Lung (tissue), 17 donors: ENCODE measurements at places on chromosomes 5 and 9. TPM values are rescaled to one million over a fixed set of nuclear protein-coding genes. Genes with fewer than 3 reads are reported as not detected.

SLC6A3 gene
- 0.95 TPM for total RNA-seq

TMC1 gene
- total RNA-seq = 0.82 TPM

ENC1 gene
- 26.4 TPM for total RNA-seq

CDH9 gene
- not detected for total RNA-seq

ADAMTS19 gene
- 7.8 TPM for total RNA-seq

PPP2CA gene
- total RNA-seq = 107 TPM

NRG2 gene
- 3.0 TPM for total RNA-seq

GRCh38 chr5:93076096-93076495 is 504.9 kb downstream of the NR2F1-AS1 start:
- no peak overlapping the region for H3K27ac ChIP-seq
- no peaks in the 10 kb centered on the region for H3K36me3 ChIP-seq
- H3K27me3 ChIP-seq = no peaks in the 10 kb centered on the region
- H3K4me3 ChIP-seq = no peak overlapping the region
- no peak for DNase-seq
- H3K4me1 ChIP-seq = peaks cover 15% of the 10 kb centered on the region

DNA sequence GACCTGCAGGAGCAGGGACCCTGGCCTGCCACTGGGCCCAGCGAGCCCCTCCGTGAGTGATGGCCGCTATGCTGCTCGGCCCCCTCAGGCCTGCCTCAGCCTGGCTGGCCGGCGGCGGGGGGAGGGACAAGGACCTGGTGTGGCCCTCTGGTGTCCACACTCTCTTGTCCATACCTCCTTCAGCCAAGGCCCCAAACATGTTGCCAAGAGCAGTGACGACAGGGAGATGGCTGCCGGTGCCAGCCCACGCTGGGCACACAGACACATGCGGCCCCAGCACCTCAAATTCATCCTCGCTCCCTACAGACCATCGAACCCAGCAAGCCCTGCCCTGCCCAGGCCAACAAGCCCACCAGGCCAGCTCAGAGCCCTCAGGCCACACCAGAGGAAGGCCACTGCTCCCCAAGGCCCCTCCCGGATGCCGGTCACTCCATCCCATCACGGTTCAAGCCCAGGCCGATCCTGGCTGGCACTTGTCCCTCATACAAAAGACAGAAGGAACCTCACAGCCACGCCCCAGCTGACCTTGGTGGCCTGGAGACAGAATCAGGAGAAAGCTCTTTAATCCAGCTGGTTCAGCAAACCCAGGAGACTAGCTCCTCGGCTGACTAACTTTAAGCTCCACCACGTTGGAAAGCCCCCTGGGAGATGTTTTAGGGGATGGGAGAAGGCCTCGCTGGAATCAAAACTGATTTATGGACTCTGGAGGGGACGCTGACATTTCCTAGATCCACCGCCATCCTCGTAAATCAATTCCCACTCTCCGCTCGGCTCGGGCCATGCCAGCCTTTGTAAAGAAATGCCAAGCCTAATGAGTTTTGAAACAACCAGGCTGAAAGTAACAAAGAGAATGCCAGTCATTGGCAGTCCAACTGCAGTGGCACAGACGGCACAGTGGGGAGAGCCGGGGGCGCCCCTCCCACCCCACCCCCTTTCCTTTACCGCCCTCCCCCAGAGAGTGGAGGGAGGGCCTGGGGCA is 84.9 kb downstream of the VAV2 start:
- no peak for DNase-seq
- no peaks in the 10 kb centered on the region for H3K36me3 ChIP-seq
- H3K27me3 ChIP-seq = no peaks in the 10 kb centered on the region
- no peak overlapping the region for H3K4me3 ChIP-seq

- no peaks in the 10 kb centered on the region for H3K36me3 ChIP-seq
- no peaks in the 10 kb centered on the region for H3K27me3 ChIP-seq
- DNase-seq = peak; percentile 90
Measured at GRCh38 chr9:133527444-133527920, 2.7 kb upstream of the MYMK start.

- peaks cover 2% of the 10 kb centered on the region for H3K4me1 ChIP-seq
- no peaks in the 10 kb centered on the region for H3K36me3 ChIP-seq
- no peak overlapping the region for H3K27ac ChIP-seq
- H3K4me3 ChIP-seq = no peak overlapping the region
- no peak for DNase-seq
- H3K27me3 ChIP-seq = no peaks in the 10 kb centered on the region
Measured at GRCh38 chr5:142881784-142882126, 111.6 kb downstream of the ARHGAP26 start.

- peaks cover 34% of the 10 kb centered on the region for H3K27me3 ChIP-seq
- H3K4me1 ChIP-seq = no peaks in the 10 kb centered on the region
- DNase-seq = no peak
- H3K4me3 ChIP-seq = no peak overlapping the region
- H3K27ac ChIP-seq = no peak overlapping the region
- H3K36me3 ChIP-seq = no peaks in the 10 kb centered on the region
Measured at GRCh38 chr5:141872496-141873356, 5.5 kb downstream of the PCDH1 start.

DNA sequence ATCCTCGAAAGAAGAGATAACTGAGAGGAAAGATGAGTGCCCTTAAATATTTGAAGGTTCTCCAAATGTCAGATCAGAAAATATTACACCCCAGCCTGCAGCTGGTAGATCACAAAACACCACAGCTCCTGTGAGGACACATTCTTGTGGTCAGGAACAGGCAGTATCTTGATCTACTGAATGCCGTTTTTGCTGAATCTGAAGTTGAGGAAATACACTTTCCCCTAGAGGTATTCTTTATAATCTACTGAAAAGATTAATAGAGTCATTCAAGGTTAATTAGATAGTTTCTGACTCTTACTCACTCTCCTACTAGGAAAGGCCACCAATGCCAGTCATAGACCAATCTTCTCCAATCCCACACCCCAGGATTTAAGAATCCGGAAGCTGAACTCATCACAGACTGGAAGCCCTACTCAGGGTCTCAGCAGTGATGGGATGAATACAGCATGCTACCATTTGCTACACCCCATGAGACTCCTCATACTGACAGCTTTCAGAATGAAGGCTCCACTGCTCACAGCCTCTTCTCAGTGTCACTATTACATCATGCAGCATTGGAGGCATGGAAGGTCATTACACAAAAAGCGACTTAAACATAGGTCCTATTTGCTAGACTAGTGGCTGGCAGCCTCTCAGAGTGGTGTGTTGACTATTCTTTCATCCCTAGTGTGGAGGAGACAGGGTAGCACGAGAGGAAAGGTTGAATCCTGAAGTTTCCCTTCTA is 143.9 kb upstream of the SLC1A3 start:
- DNase-seq = no peak
- no peaks in the 10 kb centered on the region for H3K36me3 ChIP-seq
- no peaks in the 10 kb centered on the region for H3K27me3 ChIP-seq
- no peak overlapping the region for H3K27ac ChIP-seq
- no peak overlapping the region for H3K4me3 ChIP-seq
- H3K4me1 ChIP-seq = no peaks in the 10 kb centered on the region

GRCh38 chr5:127254729-127255284 is 35.8 kb upstream of the MEGF10 start:
- H3K36me3 ChIP-seq = no peaks in the 10 kb centered on the region
- H3K27me3 ChIP-seq = no peaks in the 10 kb centered on the region
- no peaks in the 10 kb centered on the region for H3K4me1 ChIP-seq
- H3K27ac ChIP-seq = no peak overlapping the region
- DNase-seq = no peak

- no peaks in the 10 kb centered on the region for H3K4me1 ChIP-seq
- DNase-seq = no peak
- no peaks in the 10 kb centered on the region for H3K36me3 ChIP-seq
- no peak overlapping the region for H3K27ac ChIP-seq
Measured at GRCh38 chr5:2206293-2207108, 323.8 kb upstream of the IRX4 start.

DNA sequence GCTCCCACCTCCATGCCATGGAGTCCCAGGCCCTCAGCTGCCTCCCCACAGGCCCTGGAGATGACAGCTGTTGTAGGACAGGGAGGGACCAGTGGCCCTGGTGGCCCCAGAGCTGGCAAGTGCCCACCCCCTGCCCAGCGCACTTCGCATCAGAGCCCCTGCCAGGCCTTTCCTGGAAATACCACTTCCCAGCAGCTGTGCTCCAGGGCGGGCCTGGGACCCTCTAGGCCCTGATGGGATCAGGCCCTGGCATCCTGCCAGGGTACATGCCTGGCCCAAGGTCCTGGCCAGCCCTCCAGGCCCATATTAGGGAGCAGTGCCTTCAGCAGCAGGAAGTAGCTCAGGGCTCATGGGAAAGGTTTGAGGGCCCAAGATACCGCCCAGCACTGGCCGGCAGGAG is 2.5 kb downstream of the KCNT1 start:
- no peak overlapping the region for H3K4me3 ChIP-seq
- no peaks in the 10 kb centered on the region for H3K27me3 ChIP-seq
- H3K4me1 ChIP-seq = no peaks in the 10 kb centered on the region
- DNase-seq = peak; percentile 34
- no peak overlapping the region for H3K27ac ChIP-seq

- DNase-seq = no peak
- H3K4me1 ChIP-seq = no peaks in the 10 kb centered on the region
- H3K36me3 ChIP-seq = no peaks in the 10 kb centered on the region
Measured at GRCh38 chr9:87381746-87382145, 115.9 kb upstream of the DAPK1 start.

- H3K36me3 ChIP-seq = no peaks in the 10 kb centered on the region
- H3K4me3 ChIP-seq = no peak overlapping the region
- no peaks in the 10 kb centered on the region for H3K4me1 ChIP-seq
- H3K27me3 ChIP-seq = no peaks in the 10 kb centered on the region
- no peak overlapping the region for H3K27ac ChIP-seq
- no peak for DNase-seq
Measured at GRCh38 chr9:95261890-95262289, 55.6 kb downstream of the FANCC start.

- H3K4me3 ChIP-seq = no peak overlapping the region
- H3K27me3 ChIP-seq = no peaks in the 10 kb centered on the region
- no peaks in the 10 kb centered on the region for H3K4me1 ChIP-seq
- DNase-seq = no peak
- no peaks in the 10 kb centered on the region for H3K36me3 ChIP-seq
Measured at GRCh38 chr5:39055027-39055767, 19.0 kb downstream of the RICTOR start.

GRCh38 chr5:124883681-124884080 is 137.2 kb upstream of the ZNF608 start:
- no peaks in the 10 kb centered on the region for H3K27me3 ChIP-seq
- no peak overlapping the region for H3K27ac ChIP-seq
- no peak overlapping the region for H3K4me3 ChIP-seq
- no peaks in the 10 kb centered on the region for H3K36me3 ChIP-seq

DNA sequence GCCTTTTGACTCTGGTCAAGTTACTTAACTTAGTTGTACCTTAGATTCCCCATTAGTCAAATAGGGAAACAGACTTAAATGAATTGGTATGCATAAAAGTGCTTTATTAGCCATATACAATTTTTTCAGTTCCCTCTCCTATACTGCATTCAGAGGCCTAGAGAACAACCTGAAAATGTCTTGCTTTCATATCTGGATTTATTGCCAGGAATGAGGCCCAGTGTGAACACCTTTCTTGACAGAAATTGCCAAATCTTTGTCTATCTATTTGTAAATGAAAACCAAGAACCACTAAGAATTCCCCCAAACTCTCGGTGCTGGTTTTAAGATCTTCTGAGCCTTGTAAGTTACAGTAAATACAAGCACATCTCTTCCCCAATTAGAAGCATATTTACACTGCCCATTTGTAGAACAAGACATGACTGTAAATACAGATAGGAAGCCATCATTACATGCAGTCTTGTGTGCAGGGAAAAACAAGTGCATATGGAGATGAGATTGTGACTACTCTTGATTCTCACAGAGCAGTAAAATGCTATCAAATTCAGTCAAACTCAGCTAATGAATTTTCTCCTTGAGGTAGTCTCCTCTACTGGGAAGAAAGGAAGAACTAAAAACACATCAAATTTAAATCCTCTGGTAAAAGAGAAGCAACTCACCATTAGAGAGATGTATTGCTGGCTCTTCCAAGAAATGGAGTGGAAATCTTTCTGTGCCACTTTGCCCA is 5.2 kb upstream of the FAM13B start:
- no peaks in the 10 kb centered on the region for H3K27me3 ChIP-seq
- no peak overlapping the region for H3K27ac ChIP-seq
- H3K36me3 ChIP-seq = no peaks in the 10 kb centered on the region
- no peak for DNase-seq
- no peaks in the 10 kb centered on the region for H3K4me1 ChIP-seq

DNA sequence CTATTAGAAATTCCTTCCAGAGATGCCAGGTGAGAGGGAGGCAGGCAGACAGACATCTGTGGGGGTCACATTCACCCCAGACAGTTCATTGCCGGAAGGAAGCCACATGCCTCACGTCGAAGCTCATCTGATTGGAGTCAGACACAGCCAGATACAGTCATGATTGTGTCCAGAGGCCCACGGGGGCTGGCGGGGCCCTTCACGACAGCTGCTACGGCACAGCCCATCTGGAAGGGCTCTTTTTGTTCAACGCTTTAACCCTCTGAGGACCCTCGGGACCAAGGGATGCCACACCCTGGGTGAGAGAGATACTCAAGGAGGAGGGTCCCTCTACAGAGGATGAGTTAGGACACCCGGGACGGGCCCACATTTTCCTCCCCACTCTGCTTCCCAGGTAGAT is 31.9 kb upstream of the GABRP start:
- H3K4me1 ChIP-seq = peaks cover 2% of the 10 kb centered on the region
- no peak overlapping the region for H3K4me3 ChIP-seq
- no peak for DNase-seq
- no peak overlapping the region for H3K27ac ChIP-seq
- H3K36me3 ChIP-seq = no peaks in the 10 kb centered on the region
- no peaks in the 10 kb centered on the region for H3K27me3 ChIP-seq

- H3K4me3 ChIP-seq = no peak overlapping the region
- H3K36me3 ChIP-seq = no peaks in the 10 kb centered on the region
- no peak for DNase-seq
- H3K27ac ChIP-seq = no peak overlapping the region
Measured at GRCh38 chr5:5826911-5827310, 404.4 kb downstream of the ICE1 start.

GRCh38 chr9:88106492-88106891 is 31.8 kb downstream of the SPATA31C2 start:
- DNase-seq = peak; percentile 68
- no peaks in the 10 kb centered on the region for H3K27me3 ChIP-seq
- H3K4me3 ChIP-seq = no peak overlapping the region

- H3K27me3 ChIP-seq = no peaks in the 10 kb centered on the region
- H3K27ac ChIP-seq = no peak overlapping the region
- no peak for DNase-seq
- no peaks in the 10 kb centered on the region for H3K36me3 ChIP-seq
Measured at GRCh38 chr5:138972230-138972629, 97.1 kb upstream of the LRRTM2 start.

DNA sequence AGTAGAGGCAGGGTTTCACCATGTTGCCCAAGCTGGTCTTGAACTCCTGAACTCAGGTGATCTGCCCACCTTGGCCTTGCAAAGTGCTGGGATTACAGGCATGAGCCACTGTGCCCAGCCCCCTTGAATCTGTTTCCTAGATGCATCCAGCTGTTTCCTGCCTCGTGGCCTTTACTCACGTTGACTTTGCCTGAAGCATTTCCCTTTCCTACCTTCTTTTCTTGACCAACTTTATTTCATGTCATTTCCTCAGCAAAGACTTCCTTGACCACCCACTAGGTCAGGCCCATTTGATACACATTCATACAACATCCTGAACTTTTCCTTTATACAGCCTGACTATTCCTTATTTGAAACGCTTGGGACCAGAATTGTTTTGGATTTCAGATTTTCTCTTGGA is 51.0 kb downstream of the DOCK2 start:
- peaks cover 5% of the 10 kb centered on the region for H3K36me3 ChIP-seq
- H3K27ac ChIP-seq = no peak overlapping the region

- no peak overlapping the region for H3K27ac ChIP-seq
- no peaks in the 10 kb centered on the region for H3K27me3 ChIP-seq
- no peak overlapping the region for H3K4me3 ChIP-seq
- no peaks in the 10 kb centered on the region for H3K4me1 ChIP-seq
- no peaks in the 10 kb centered on the region for H3K36me3 ChIP-seq
- DNase-seq = no peak
Measured at GRCh38 chr5:116751684-116752083, 177.1 kb upstream of the SEMA6A start.
